ENCODE measurements at places on chromosomes 1 and 21.

GRCh38 chr1:223843934-223844786, 1.6 kb downstream of the TP53BP2 start:
- no peak for DNase-seq

- no peak for DNase-seq
Measured at GRCh38 chr1:205804605-205805004, 8.4 kb downstream of the SLC41A1 start.

- no peak for DNase-seq
Measured at GRCh38 chr1:66328896-66329295, 205.1 kb upstream of the SGIP1 start.

- DNase-seq = no peak
Measured at GRCh38 chr1:52911541-52911940, 10.0 kb downstream of the ECHDC2 start.

DNA sequence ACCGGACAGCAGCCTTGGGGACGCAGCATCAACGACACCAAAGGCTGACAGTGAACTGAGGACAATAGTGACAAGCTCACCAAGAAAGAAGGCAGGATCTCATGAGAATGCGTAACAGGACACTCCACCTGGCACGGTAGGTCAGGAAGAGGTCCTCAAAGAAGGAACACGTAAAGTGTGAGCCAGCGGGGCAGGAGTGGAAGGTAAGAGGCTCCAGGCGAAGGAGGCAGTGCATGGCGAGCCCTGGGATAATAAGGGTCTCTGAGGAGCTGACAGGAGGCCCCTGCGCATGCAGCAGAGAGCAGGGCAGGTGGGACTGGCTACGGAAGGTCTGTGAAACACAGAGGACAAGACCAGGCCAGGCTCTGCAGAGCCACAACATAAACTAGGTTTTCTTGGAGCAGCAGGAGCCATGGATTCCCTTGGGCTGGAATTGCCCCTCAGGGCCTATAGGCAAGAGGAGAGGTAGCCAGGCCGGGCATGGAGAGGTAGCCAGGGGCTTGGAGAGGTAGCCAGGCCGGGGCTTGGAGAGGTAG, 8.2 kb downstream of the LSS start:
- no peak for DNase-seq

- no peak for DNase-seq
Measured at GRCh38 chr1:63155437-63155836, 166.9 kb upstream of the FOXD3 start.

GRCh38 chr1:38436006-38436405, 389.4 kb upstream of the POU3F1 start:
- no peak for DNase-seq

- no peak for DNase-seq
Measured at GRCh38 chr1:43699281-43699680, 8.1 kb upstream of the ST3GAL3 start.

- no peak for DNase-seq
Measured at GRCh38 chr1:47755101-47755990, 241.8 kb downstream of the TRABD2B start.

DNA sequence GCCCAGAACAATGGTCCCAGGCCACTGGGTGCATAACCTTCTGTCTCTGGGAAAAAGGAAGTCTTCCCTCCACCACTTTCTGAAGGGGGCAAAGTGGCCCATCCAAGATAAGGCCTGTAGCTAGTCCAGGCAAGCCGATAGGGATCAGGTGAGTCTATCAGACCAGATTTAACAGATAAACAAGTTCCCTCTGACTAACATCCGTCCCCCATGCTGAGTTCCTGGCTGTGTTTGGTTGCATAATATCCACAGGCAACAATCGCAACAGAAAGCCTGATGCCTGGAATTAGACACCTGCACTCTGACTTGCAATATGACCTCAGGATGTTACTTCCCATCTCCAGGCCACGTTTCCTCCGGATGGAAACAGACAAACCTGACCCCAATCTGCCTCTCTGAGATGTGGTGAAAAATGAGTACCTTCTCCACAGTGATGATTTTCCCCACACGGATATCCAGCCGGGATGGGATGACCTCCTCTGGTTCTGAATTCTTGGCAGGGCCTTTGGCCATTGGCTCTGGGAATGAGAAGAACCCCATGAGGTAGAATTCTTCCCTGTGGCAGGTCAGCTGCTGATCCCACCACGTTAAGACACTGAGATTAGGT, 36.4 kb downstream of the YARS1 start:
- no peak for DNase-seq

- no peak for DNase-seq
Measured at GRCh38 chr1:155529929-155530328, 32.7 kb downstream of the ASH1L start.

DNA sequence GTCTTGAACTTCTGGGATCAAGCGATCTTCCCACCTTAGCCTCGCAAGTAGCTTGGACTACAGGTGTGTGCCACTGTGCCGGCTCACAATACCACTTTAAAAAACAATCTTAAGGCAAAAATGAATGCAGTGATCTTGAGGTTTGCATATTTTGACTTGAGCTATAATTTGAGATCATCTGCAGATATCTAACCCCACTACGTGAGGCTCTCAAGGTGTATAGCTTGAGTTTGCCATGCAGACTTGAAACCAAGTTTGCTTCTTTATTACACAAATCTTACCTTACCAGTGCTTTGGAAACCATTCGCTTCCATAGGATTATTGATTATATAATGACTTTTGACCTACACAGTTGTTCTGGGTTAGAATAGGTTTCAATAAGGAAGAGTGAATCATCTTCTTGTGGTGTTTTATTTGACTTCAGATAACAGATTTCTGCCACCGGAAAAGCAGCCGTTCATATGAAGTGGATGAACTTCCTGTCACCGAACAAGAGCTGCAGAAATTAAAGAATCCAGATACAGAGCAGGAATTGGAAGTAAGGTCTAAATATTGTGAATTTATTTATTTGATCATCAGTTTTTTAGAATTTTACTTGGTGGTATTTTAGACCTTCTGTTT, 155.1 kb downstream of the VPS13D start:
- no peak for DNase-seq

DNA sequence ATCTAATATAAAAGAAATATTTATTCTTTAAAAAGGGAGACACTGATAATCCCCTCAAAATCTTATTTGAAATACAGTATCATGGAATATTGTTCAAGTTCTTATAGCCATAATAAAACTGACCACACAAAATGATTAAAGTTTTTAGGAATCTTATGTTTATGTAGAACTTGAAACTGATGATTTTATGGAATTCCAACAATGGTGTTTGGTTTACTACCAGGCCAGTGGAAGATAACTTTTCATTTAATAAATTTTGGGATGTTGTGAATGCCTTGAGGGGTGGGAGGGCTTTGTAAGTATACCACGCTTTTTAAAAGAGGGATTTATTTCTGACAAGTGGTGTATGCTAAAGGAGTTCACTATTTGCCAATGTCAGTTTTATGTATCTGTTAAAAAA, 87.7 kb downstream of the RAB3GAP2 start:
- no peak for DNase-seq

GRCh38 chr1:1200876-1201810, 5.2 kb downstream of the TNFRSF18 start:
- no peak for DNase-seq

DNA sequence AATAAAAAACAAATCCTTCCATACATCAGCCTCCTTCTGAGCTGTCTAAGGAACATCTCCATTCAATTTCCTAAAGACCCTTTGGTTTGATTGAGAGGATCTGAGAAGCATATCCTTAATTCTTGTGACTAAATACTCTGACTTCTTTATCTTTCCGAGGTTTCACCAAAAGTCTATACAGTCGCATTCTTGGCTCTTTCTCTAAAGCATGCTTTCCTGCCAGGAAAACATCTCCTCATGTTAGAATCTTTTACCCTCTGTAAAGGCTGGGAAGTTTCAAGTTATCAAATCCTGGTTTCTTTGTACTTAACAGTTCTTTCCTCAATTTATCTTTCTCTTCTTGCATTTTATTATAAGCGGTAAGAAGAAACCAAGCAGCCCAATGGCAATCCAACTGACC, 630.4 kb downstream of the PTPRC start:
- no peak for DNase-seq

GRCh38 chr1:159171688-159172501, 480 bp downstream of the CADM3 start:
- DNase-seq = no peak

DNA sequence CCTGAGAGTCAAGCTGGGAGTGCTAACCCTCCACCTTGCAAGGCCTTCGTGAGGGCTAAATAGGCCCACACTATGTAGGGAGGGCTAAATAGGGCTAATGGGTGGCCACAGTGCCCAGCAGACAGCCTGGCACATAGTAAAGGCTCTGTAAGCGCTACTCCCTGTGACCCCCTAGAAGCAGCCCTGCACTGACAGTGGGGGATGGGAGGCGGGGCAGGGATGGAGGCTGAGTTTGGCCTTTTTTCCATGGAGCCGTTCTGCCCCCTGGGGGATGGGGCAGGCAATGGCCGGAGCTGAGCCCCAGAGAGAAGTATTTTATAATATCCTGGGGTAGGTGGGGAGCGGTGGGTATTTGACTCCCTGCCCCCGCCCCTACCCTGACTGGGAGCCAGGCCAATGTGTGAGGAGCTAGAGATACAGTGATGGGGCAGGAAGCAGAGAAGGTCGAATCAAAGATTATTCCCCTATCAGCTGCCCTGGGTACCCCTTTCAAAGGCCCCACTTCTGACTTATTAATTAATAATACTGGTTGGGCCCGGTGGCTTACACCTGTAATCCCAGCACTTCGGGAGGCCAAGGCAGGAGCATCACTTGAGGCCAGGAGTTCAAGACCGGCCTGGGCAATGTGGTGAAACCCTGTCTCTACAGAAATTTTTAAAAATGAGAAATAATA, 42.3 kb downstream of the LACTBL1 start:
- no peak for DNase-seq

Measured in cortex of kidney (tissue), 1 donor.